ENCODE measurements at places on chromosomes 12 and 14.

DNA sequence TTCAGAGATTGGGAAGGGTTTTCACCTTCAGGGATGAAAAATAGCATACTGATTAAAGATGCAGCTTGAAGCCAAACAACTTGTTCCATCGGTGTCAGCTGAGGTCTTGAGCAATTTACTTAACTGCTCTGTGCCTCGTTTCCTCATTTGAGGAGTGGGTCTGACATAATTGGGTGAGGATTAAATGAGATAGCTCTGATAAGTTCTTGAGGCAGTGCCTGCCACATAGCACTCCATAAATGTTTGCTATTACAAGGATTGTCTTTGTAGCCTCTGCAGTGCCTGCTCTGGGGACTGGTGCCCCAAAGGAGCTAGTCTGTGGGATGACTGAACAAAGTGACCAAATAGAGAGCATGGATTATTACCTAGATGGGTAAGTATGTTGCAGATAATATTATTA is 50.6 kb downstream of the ATP23 start:
- no peak for DNase-seq

GRCh38 chr12:6960593-6961277 is 9.6 kb downstream of the PTPN6 start:
- no peak for DNase-seq

DNA sequence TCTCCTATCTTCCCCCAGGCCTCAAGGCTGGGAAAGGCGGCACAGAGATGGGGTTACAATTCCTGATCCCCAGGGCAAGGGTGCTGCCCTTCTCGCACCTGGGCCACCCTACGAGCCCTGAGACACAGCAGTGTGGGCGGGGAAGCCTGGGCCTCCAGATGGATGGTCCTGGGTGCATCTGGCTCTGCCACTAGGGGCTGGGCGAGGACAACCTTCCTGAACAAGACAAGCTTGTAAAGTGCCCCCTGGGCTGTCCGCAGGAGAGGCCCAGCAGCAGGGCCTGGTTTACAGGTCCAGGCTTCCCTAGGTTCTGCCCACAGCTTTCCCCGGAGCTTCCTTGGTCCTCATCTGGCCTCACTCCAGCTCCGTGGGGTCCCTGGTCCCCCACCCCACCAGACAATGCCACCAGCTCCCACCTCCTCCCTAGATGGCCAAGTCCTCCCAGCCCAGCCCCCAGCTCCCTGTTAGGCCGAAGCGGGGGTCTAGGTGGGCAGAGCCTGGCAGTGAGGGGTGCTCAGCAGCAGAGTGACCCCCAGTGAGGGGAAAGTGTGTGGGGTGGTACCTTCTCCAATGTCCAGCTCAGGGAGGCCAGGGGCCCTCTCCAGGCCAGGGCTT is 8.9 kb downstream of the ARL6IP4 start:
- no peak for DNase-seq

GRCh38 chr14:77599889-77600288 is 16.5 kb downstream of the SPTLC2 start:
- DNase-seq: no peak

DNA sequence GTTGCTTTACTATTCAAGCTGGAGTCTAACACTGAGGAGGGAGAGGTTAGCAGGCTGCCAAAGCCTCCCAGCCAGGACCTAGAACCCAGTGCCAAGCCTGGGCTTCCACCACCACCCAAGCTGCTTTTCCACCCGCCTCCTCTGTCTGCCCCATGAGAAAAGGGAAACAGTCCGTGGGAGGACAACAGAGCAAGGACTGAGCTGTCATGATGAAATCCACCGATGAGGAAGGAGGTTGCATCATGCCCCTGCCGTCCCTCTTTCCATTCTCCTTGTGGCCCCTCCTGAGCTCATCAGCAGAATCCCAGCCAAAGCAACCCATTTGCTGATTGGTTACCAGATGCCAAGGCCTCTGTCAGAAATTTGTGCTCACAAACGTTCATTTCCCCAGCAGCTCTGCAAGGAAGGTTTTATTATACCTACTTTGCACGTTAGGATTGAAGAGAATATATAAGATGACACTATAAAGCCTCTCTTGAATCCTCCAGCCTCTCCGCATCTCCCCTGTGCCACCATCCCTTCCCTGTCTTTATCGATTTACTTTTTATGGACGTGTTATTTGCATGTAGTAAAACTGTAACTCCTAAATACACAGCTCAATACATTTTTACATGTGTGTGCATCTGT is 6.3 kb upstream of the SERPINA1 start:
- no peak for DNase-seq

DNA sequence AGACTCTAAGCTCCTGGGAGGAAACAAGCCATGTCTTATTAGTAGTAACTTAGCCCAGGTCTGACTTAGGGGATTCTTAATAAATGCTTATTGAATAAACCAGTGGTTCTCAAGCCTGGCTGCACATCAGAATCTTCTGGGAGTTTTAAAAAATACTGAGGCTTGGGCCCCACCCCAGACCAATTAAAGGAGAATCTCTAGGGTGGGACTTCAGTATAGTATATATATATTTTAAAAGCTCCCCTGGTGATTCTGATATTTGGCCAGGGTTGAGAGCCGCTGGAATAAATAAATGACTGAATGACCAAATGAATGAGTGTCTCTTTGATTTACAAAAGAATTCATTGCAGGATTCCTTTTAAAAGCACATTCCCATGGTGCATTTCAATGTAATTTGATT is 151.5 kb upstream of the GSC start:
- DNase-seq: no peak

DNA sequence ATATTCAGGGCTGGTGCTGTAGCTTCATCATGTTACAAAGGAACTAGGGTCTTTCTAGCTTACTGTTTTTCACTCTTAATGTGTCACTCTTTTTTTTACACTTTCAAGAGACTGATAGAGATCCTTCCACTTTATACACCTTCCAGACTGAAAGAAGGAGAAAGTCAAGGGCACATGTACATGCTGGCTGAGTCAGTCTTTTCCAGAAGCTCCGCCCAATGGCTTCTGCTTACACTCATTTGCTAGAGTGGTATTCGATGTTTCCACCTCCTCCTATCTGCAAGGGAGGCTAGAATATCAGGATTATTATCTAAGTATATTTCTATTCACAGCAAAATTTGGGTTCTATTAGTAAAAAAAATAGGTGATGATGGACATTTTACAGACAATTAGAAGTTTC is 325.8 kb upstream of the OR4E1 start:
- DNase-seq: no peak

- no peak for DNase-seq
Measured at GRCh38 chr14:101900253-101900652, 64.1 kb upstream of the DYNC1H1 start.
